ENCODE measurements at places on chromosomes 1 and 21. TPM values are rescaled to one million over a fixed set of nuclear protein-coding genes. Genes with fewer than 3 reads are reported as not detected.
A peak's percentile ranks its signal among the peaks of the same experiment; 100 is the strongest.

The SYDE2 gene
- total RNA-seq = 13.8 TPM

DNA sequence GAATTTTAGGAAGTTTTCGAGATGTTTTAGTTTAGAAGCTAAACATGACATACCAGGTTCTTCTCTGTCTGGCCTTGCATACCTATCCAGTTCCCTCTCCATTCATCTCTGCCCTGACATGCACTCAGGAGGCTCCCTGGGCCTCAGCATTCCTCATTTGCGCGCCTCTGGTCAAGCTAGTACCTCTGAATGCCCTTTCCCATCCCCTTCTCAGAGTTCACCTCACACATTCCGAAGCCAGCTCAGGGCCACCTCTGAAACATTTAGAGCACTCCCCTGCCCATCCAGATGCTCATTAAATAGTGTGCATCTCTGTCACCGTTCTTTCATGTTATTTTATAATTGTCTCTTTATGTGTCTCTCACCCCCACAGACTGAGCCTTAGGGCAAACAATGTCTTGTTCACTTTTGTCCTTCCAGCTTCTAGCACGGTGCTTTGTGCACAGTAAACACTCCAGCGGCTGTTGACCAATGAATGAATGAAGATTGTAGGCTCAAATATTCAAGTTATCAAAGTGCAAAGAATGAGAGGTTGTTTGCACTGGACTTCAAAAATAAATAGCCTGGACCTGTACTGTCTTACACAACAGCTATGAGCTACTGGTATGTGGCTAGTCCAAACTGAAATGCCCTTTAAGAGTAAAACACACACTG, 1.2 kb upstream of the DHCR24 start:
- DNase-seq = no peak

DNA sequence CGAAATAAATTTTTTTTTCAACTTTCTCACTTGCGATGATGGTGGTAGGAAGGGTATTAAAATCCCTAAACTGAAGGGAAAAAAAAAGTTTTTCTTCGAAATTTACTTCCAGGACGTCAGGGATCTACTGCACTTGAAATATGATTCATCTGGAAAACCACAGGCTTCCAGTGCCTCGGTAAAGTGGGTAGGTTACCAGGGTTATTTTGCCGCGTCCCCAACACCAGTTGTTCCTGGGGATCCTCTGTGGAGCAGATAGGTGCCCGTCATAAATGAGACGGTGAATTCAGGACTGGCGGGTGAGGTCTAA, 773 bp downstream of the RABIF start:
- peak; percentile 92 for DNase-seq

The ODR4 gene
- total RNA-seq = 24.2 TPM

DNA sequence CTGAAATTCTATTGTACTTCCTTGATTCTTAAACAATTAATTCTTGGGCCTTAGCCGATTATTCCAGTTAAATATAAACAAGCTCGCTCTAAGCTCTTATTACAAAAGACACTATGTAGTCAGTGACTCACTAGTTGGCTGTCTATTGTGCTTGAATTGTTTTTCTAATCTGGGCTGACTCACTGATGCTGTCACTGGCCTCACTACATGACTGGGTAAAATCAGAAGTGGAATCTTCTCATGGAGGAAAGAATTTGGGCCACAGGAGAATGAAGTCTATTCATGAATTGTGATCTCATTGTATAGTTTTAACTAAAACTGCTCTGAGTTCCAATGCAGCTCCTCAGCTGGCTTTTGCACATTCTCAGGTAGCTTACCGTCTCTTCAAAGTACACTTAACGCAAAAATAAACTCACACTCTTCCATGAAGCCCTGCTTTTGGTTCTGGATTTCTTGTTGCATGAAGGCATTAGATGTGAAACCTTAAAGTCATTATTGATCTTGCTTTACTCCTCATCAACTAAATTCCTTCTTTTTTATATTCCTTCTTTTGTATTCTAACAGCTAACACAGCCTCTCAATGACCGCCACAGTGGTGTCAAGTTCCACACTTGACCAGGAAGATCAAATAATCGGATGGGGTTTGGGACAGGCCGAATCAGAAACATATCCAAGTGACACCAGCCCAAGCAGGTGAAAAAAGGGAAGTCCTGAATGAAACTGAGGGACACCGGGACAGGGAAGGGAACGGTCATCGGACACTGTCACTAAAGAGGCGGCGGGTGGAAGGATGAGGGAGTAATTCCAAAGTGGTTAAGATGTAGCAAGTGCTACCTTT, 80.9 kb upstream of the LBR start:
- DNase-seq = peak; percentile 87

DNA sequence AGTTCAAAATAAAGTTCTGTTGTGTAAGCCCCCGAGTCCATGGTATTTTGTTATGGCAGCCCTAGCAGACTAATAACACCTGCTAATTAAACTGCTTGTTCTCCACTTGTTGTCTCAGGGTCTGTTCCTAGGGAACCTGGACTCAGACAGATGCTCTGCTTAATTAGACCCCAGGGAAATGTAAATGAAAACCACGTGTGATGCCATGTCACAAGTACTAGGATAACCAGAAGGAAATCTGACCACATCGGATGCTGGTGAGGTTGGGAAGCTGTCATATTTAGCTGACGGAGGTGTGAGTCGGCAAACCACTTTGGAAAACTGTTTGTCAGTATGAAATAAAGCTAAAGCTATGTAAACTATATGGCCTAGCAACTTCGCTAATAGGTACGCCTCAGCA, 19.6 kb downstream of the EDN2 start:
- DNase-seq = peak; percentile 50

DNA sequence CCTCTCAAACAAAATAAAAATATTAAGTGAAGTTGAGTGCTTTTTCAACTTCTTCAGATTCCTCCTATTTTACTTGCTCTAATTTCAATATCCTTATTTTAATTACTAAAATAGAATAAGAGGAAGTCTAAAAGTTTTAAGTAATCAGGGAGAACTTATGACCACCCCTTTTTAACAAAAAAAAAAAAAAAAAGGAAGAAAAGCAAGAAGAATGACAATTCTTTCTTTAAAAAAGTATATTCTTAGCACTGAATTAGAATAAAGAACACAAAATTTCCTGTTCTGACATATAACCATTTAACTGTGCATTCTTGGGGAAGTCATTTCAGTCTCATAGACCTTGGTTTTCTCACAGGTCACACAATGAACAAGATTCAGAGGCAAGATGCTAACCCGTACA, 46.8 kb downstream of the SAMSN1 start:
- no peak for DNase-seq

DNA sequence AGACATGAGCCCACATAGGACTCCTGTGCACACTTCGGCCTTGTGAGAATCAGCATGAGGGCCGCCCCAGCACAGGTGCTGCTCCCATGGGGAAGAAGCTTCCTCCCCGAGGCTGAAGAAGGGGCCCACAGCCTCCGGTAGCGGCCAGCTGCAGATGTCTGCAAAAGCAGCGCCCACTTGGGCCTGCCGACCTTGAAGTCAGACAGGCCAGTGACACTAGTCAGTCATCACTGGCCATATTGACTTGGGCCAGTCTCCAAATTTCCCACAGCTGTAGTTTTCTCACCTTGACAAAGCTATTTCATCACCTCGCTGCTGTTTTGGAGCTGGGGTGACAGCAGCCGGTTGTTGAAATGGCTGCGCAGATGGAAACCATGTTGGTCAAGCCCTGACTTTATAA, 83.0 kb downstream of the RIPK4 start:
- no peak for DNase-seq

GRCh38 chr21:43702785-43703034, 16.2 kb upstream of the PDXK start:
- peak; percentile 62 for DNase-seq

DNA sequence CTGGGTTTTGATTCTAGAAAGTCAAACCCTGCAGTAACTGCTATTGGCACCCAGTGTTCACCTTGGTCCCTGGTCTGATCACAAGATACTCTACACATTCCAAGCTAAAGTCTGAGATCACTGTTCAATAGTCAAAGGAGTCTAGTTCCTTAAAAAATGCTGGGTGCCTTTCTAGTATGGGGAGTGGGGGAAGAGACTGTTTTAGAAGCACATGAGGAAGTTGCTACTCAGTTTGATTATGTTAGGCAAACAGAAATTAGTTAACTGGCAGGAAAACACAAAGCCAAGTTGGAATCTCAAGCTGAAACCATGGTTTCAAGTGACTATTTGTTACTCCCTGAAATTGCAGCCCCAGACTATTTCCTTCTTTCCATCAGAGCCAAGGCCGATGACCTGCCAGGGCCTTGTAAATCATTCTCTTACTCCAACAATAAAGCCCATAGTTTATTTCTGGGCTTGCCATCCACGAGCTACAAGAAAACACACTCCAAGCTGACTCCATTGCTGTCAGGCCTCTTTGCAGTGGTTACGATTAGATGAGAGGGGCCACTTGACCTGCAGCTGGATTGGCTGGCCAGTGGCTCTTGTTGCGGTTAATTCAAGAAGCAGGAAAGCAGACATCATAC, 21.1 kb upstream of the VTCN1 start:
- DNase-seq = no peak

- no peak for DNase-seq
These were observed 91.9 kb downstream of the GABPA start for GRCh38 chr21:25826652-25827051.
